GM03348 (cell line): ENCODE measurements at places on chromosomes 4 and X.

GRCh38 chr4:121711263-121712000 is 14.7 kb upstream of the ANXA5 start:
- peak; percentile 92 for DNase-seq

GRCh38 chr4:7156761-7157488 is 35.4 kb upstream of the SORCS2 start:
- peak; percentile 81 for DNase-seq

DNA sequence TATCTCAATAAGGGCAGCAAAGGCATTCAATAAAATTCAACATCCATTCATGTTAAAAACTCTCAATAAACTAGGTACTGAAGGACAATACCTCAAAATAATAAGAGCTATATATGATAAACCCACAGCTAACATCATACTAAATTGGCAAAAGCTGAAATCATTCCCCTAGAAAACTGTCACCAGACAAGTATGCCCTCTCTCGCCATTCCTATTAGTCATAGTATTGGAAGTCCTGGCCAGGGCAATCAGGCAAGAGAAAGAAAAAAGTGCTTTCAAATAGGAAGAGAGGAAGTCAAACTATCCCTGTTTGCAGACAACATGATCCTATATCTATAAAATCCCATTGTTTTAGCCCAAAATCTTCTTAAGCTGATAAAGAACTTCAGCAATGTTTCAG is 116.8 kb downstream of the TENT5D start:
- DNase-seq, result no peak

- no peak for DNase-seq
These were observed 343.6 kb downstream of the SPRY1 start for GRCh38 chr4:123740236-123740635.

- DNase-seq, result no peak
These were observed 182.5 kb upstream of the GALNT7 start for GRCh38 chr4:172986114-172986513.
